ENCODE measurements at places on chromosomes 1 and 21. TPM values are rescaled to one million over a fixed set of nuclear protein-coding genes. Genes with fewer than 3 reads are reported as not detected.

DNA sequence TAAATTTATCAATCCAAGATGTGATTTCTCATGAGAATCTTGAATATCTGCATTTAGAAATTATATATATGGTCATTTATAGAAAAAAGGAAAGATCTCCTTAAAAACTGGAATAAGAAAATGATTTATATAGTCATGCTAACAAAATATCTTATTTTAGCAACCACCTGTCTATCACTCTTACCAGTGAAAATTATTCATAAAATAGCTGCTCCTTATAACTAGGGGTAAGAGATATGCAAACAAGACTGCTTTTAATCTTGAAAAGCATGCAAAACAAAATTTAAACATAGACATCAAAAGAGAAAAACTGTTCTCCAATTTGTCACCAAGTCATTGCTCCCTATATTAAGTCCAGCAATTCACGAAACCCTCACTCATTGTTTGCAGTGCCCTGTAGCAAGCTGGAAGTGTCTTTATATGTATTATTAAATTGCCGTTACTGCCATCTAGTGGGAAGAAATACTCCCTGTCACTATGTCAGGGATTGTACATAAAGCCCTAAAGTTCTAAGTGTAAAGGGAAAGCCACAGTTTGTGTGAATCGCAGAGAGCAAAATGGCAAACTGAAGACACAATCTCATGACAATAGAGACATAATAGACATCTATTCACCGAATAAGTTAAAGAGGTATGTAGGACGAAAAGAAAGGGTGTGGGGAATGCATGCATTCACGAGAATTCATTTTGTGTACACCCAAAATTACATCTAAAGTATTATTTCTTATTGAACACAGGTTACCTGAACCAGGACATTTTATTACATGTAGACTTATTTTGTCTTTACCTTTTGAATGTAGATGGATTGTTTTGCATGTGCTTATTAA, 600.5 kb downstream of the USP25 start:
- no peak overlapping the region for H3K27ac ChIP-seq
- peaks cover 3% of the 10 kb centered on the region for H3K4me1 ChIP-seq
- H3K4me3 ChIP-seq = no peak overlapping the region
- DNase-seq = no peak
- no peaks in the 10 kb centered on the region for H3K36me3 ChIP-seq

DNA sequence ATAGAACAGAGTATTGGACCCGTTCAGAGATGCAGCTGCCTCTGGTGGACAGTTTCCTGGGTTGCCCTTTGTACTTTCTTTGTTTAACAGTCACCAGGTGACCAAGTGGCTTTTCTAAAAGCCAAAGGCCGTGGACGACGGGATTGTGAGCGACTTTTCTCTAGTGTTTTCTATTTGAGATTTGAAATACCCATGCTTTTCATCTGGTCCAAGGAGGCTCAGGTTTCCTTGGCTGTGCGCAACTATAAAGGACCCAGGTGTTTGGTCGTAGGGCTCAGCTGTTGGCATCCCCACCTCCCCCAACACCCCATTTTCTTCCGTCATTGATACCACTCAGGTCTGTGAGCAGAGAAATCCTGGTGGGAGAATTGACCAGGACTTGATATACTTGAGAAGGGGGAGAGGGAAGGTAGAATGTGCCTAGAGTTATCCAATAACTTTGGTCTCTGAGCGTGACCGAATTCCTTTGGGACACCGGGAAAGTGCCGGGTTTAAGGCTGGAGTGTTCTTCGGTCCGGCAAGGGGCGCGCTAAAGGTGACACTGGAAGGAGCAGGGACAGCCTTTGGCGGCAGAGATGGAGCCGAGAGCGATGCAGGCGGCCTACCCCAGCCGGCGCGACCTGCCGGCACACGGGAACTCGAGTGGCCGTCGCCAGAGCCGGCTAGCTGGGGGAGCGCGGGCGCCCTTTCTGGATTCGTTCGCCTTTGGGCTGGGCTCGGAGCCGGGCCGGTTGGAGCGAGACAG, 83.4 kb upstream of the BMP8A start:
- H3K27me3 ChIP-seq = no peaks in the 10 kb centered on the region
- H3K27ac ChIP-seq = no peak overlapping the region
- H3K4me3 ChIP-seq = peak overlapping the region; percentile 80

GRCh38 chr1:171217658-171218443, 30.4 kb upstream of the FMO1 start:
- no peak for DNase-seq
- no peak overlapping the region for H3K4me3 ChIP-seq

- no peaks in the 10 kb centered on the region for H3K27me3 ChIP-seq
- no peaks in the 10 kb centered on the region for H3K4me1 ChIP-seq
- H3K4me3 ChIP-seq = no peak overlapping the region
These were observed 221.4 kb downstream of the BACH1 start for GRCh38 chr21:29520171-29520570.

DNA sequence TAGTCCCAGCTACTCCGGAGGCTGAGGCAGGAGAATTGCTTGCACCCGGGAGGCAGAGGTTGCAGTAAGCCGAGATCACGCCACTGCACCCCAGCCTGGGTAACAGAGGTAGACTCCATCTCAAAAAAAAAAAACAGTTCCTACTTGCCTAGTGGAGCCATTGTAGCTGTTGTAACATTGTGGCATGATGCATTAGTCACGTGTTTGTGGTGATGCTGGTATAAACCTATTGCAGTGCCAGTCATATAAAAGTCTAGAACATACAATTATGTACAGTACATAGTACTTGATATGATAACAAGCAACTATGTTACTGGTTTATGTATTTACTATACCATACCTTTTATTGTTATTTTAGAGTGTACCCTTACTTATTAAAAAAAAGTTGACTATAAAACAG, 16.2 kb downstream of the KYAT3 start:
- peaks cover 56% of the 10 kb centered on the region for H3K4me1 ChIP-seq
- no peak overlapping the region for H3K27ac ChIP-seq
- no peak for DNase-seq
- H3K27me3 ChIP-seq = no peaks in the 10 kb centered on the region

- no peak overlapping the region for H3K27ac ChIP-seq
- peaks cover 52% of the 10 kb centered on the region for H3K27me3 ChIP-seq
- DNase-seq = no peak
- H3K4me1 ChIP-seq = peaks cover 25% of the 10 kb centered on the region
- H3K36me3 ChIP-seq = no peaks in the 10 kb centered on the region
These were observed 2.7 kb upstream of the RIPK4 start for GRCh38 chr21:41769521-41769920.

GRCh38 chr1:151060007-151060656, at the start of gene MLLT11:
Gene MLLT11 (plus strand): TSS chr1:151060397. CDS start chr1:151067225, 6,828 bp downstream.
- DNase-seq = peak; percentile 44
- peak within 1 kb of the TSS; percentile 98 for H3K27ac ChIP-seq
- H3K4me1 ChIP-seq = peaks cover 47% of the 10 kb centered on the region
- peak within 1 kb of the TSS; percentile 93 for H3K4me3 ChIP-seq
- H3K27me3 ChIP-seq = no peaks in the 10 kb centered on the region

DNA sequence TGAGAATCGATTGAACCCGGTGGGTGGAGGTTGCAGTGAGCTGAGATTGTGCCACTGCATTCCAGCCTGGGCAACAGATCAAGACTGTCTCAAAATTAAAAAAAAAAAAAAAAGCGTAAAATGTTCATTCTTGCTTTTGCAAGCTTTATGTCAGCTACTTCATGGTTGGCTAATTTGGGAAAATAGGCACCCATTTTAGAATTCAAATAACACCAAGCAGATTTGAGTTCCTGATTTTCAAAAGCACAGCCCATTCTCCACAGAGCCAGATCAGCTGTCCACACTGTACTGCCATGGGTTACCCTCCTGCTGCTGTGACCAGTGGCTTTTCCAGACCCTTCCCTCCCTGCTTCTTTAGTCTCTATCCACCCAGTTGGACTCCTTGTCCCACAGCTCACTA, 4.4 kb downstream of the THEM5 start:
- H3K27ac ChIP-seq = peak overlapping the region; percentile 85
- peaks cover 35% of the 10 kb centered on the region for H3K36me3 ChIP-seq

DNA sequence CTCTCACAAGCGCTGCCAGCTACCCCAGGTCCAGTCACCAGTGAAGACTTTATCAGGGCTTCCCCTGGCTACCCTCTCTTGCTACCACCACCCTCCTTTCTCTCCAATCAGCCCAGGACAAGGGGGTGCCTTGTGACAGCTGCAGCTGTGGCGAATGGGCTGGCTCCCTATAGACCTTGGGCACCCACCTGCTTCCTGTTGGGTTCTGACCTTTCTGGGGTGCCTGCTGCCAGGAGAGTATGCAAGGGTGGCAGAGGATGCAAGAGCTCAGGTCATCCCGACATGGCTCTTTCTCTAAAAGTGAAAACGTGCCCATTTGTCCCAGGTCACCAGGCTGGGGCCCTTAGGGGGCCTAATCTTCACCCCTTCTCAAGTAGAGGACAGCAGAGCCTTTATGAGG, 6.6 kb downstream of the KLHDC8A start:
- no peak for DNase-seq
- H3K4me3 ChIP-seq = no peak overlapping the region
- no peaks in the 10 kb centered on the region for H3K4me1 ChIP-seq
- peaks cover 12% of the 10 kb centered on the region for H3K27me3 ChIP-seq
- H3K36me3 ChIP-seq = no peaks in the 10 kb centered on the region

DNA sequence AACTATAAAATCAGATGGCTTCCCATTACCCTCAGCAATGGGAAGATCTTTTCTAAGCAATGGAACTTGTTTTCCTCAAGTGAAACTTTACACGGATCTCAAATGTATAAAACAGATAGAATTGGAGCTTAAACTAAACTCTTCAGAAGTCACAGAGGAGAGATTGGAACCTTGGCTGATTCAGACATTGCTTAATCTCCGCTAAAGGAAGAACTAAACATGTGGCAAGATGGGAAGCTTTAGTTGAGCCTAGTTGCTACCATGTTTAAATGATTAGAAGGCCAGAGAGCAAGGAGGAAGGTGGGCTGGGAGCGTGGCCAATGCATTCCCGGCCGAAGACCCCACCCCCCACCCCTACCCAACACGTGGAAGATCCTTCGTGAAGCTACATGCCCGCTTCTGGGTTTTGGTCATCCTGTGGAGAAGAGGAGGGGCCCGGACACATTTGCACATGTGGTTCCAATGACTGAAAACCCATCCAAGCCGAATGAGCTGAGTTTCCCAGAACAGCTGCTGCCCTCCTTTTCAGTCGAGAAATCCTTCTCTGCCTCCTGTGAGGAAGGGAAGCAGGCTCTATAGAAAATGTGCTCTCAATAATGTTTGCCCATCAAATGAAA, 164.3 kb downstream of the MIS18A start:
- H3K4me1 ChIP-seq = no peaks in the 10 kb centered on the region
- DNase-seq = no peak
- no peak overlapping the region for H3K27ac ChIP-seq
- H3K27me3 ChIP-seq = peaks cover 11% of the 10 kb centered on the region
- H3K4me3 ChIP-seq = no peak overlapping the region

- peaks cover 11% of the 10 kb centered on the region for H3K36me3 ChIP-seq
- H3K4me3 ChIP-seq = no peak overlapping the region
- DNase-seq = no peak
- H3K27ac ChIP-seq = no peak overlapping the region
These were observed 20.8 kb downstream of the PPFIA4 start for GRCh38 chr1:203046984-203047630.

DNA sequence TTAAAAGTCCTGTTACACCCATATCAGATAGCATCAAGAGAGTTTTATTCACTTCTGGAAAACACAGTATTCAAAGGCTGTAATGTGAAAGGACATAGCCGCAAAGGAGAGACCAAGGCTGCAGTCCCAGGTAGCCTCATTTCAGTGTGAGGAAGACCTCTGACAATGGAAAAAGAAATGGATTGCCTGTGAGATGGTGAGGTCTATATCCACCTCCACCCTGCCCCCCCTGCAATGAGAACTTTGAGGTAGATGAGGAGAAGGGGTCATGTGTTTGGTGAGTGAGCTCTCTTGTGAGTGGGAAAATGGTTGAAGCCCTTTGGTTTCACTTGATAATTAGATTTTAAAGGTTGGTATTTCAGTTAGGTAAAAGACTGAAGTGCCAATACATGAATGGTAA, 3.5 kb downstream of the MRPS6 start:
- H3K4me1 ChIP-seq = peaks cover 71% of the 10 kb centered on the region
- H3K4me3 ChIP-seq = peak overlapping the region; percentile 96
- H3K36me3 ChIP-seq = peaks cover 66% of the 10 kb centered on the region
- no peaks in the 10 kb centered on the region for H3K27me3 ChIP-seq

- no peaks in the 10 kb centered on the region for H3K27me3 ChIP-seq
- H3K4me1 ChIP-seq = no peaks in the 10 kb centered on the region
- no peaks in the 10 kb centered on the region for H3K36me3 ChIP-seq
- no peak overlapping the region for H3K4me3 ChIP-seq
These were observed 528.2 kb downstream of the MRPL39 start for GRCh38 chr21:25079053-25079452.

DNA sequence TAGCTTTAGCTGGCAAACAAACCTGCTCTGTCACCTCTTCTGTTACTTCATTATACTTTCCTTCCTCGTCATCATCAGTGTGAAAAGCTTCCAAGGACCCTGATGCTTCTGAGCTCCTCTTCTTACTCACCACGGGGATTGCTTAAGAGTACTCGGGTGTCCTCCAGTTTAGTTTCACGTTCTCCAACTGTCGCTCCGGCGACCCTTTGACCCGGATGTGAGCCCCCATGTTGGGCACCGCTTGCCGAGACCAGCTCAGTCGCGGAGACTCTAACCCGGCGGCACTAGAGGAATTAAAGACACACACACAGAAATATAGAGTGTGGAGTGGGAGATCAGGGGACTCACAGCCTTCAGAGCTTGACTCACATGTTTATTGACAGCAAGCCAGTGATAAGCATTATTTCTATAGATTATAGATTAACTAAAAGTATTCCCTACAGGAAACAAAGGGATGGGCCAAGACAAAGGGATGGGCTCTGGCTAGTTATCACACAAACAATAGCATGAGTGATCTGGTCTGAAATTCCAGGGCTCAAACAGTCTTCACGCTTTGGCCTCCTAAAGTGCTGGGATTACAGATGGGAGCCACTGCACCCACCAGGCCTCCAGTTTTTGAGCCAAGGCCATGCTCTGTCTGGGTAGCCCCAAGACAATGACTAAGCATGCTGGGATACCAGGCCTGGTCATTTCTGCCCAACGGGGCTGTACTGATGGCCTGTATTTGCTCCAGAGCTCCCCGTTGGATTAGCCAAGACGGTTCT, 30.1 kb upstream of the ENO1 start:
- DNase-seq = no peak
- no peaks in the 10 kb centered on the region for H3K27me3 ChIP-seq
- H3K4me1 ChIP-seq = peaks cover 11% of the 10 kb centered on the region
- H3K4me3 ChIP-seq = no peak overlapping the region
- no peaks in the 10 kb centered on the region for H3K36me3 ChIP-seq
- H3K27ac ChIP-seq = no peak overlapping the region

GRCh38 chr1:154460695-154461260, 41.2 kb upstream of the TDRD10 start:
- DNase-seq = no peak
- peak overlapping the region; percentile 4 for H3K4me3 ChIP-seq
- H3K27ac ChIP-seq = peak overlapping the region; percentile 55

TEX38 gene
- total RNA-seq = 0.18 TPM

RAB3B gene
- total RNA-seq = 0.11 TPM

LYPD8 gene
- total RNA-seq = not detected

TMCO2 gene
- not detected for total RNA-seq

LAMC2 gene
- total RNA-seq = 0.21 TPM

Data from activated CD4-positive, alpha-beta T cell treated with anti-CD3 and anti-CD28 coated beads for 36 hours (primary cell).